Stimulated activated CD4-positive, alpha-beta T cell treated with anti-CD3 and anti-CD28 coated beads, Interleukin-1b, Interleukin-23, amount 100 ng/mL, for 1 hour (primary cell): ENCODE measurements at places on chromosomes 6 and 20.

DNA sequence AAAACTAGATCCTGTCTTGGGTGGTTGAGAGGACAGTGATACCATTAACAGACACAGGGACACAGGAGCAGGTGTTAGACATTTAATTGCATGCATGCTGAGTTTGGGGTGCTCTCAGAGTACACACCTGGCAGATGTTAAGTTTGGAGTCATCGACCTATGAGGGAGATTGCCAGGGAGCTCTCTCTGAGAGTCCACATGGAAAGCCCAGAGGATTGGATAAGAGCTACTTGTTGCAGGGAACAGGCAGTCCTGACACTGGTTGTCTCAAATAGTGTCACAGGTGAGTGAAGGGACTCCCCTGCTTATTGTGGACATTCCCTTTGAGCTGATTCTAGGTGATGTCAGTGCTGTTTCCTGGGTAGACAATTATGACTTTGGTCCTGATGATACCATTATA is 3.1 kb downstream of the ATRN start:
- DNase-seq, result no peak

DNA sequence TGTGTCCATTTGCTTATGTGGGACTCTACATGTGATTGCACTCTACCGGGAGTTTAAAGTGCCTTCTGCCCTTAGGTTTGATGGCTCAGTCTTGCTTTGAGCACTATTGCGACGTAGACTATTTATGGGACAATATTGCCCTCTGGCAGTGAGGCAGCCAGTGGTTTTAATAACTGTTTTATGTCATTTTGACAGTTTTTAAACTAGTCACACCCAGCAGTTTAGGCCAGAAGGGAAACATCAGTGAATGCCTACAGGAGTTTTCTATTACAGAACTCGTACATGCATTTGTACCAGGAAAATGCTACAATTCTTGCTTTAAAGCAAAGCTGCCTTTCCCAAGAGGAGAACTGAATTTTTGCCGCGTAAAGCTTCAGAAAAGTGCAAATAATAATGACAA is 813.7 kb downstream of the KIF16B start:
- no peak for DNase-seq

- DNase-seq, result no peak
These were observed 122.4 kb downstream of the PTPRK start for GRCh38 chr6:128397996-128398395.

DNA sequence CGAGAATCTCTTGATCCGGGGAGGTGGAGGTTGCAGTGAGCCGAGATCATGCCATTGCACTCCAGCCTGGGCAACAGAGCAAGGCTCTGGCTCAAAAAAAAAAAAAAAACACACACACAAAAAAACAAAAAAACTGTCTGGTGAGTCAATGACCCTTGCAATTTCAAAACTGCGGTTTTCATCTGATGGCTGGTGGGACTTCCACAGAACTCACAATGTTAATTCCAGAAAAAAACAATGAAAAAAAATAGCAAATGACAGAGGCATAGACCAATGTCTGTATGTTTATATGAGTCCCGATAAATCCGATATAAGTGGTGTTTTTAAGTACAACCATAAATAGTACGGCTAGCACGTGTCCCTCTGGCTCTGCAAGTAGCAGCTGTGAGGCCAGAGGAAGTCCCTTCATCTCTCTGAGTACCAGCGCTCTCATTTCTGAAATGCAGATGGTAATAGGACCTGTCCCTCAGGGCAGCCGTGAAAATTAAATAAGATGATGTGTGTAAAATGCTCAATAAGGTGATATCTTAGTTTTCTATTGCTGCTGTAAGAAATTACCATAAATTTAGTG is 21.9 kb upstream of the PTPN1 start:
- no peak for DNase-seq
